ENCODE measurements at places on chromosomes 3 and 15. TPM values are rescaled to one million over a fixed set of nuclear protein-coding genes. Genes with fewer than 3 reads are reported as not detected.
A peak's percentile ranks its signal among the peaks of the same experiment; 100 is the strongest.

DNA sequence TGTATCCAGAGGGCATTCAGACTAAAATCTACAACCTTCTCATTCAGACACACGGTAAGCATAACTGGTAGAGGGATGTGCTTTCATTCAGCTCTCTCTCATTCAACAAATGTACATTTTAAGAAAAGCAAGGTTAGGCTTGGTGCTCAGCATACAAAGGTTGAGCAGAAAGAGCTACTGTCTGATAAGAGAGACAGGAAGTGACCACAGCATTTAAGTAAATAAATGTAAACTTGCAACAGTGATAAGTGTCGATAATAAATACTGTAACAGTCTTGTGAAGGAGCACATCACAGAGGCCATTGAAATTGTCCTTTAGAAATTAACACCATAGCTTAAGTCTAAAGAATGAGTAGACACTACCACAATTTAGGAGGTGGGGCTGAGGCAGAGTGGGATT lies 3.4 kb downstream of the CD96 start:
- H3K27me3 ChIP-seq: no peaks in the 10 kb centered on the region
- H3K27ac ChIP-seq: peak overlapping the region; percentile 17
- no peak overlapping the region for H3K4me3 ChIP-seq
- H3K4me1 ChIP-seq: no peaks in the 10 kb centered on the region
- H3K36me3 ChIP-seq: no peaks in the 10 kb centered on the region

- H3K4me3 ChIP-seq: no peak overlapping the region
- DNase-seq: no peak
- no peaks in the 10 kb centered on the region for H3K36me3 ChIP-seq
- no peaks in the 10 kb centered on the region for H3K27me3 ChIP-seq
- no peaks in the 10 kb centered on the region for H3K4me1 ChIP-seq
- no peak overlapping the region for H3K27ac ChIP-seq
Observed at GRCh38 chr3:18723206-18723810, 298.2 kb upstream of the SATB1 start.

GRCh38 chr3:148737104-148737530 lies 39.4 kb downstream of the AGTR1 start:
- H3K4me3 ChIP-seq: no peak overlapping the region
- no peak overlapping the region for H3K27ac ChIP-seq
- no peaks in the 10 kb centered on the region for H3K27me3 ChIP-seq
- H3K4me1 ChIP-seq: no peaks in the 10 kb centered on the region

- H3K27ac ChIP-seq: no peak overlapping the region
- H3K4me3 ChIP-seq: no peak overlapping the region
- H3K36me3 ChIP-seq: no peaks in the 10 kb centered on the region
- no peaks in the 10 kb centered on the region for H3K4me1 ChIP-seq
- no peaks in the 10 kb centered on the region for H3K27me3 ChIP-seq
Observed at GRCh38 chr3:85678713-85679112, 719.9 kb downstream of the CADM2 start.

- H3K4me1 ChIP-seq: peaks cover 3% of the 10 kb centered on the region
- no peak for DNase-seq
- peaks cover 9% of the 10 kb centered on the region for H3K27me3 ChIP-seq
- H3K36me3 ChIP-seq: no peaks in the 10 kb centered on the region
- no peak overlapping the region for H3K27ac ChIP-seq
Observed at GRCh38 chr15:22262613-22263020, 182.3 kb downstream of the OR4M2 start.

DNA sequence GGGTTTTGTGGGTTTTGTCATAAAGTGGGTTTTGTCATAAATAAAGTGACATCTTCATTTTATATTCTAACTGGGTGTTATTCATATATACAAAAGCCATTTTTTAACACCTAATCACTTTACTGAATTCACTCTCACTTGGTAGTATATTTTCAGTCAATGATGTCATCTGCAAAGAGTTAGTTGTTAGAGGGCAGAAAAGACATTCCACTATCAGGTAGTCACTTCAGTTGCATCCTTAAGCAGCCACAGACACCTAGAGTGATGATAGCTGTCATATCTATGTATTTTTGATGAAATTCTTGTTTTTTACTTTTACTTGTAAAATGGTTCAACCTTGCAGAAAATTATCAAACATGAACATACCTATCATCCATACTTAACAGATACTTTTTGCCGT lies 89.0 kb downstream of the DHX36 start:
- H3K4me3 ChIP-seq: no peak overlapping the region
- no peak overlapping the region for H3K27ac ChIP-seq
- no peak for DNase-seq
- H3K36me3 ChIP-seq: no peaks in the 10 kb centered on the region

DNA sequence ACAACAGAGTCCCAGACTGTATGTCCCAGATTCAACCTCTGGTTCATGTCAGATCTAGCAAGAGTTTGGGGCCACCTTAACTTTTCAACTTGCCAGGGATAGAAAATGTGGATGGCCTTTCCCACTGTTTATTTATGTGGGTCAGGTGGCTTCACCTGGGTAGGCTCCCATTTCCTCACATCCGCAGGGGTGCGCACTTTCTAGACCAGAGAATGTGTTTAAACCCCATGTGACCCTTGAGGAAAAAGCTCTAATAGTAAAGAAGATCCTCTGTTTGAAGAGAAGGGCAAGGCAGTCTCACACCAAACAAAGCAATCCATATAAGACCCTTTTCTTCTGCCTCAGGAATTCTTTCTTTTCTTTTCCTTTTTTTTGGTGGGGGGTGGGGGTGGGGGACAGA lies 167.2 kb upstream of the TSC22D2 start:
- no peak overlapping the region for H3K27ac ChIP-seq
- H3K36me3 ChIP-seq: no peaks in the 10 kb centered on the region
- DNase-seq: peak; percentile 40
- H3K27me3 ChIP-seq: no peaks in the 10 kb centered on the region
- H3K4me1 ChIP-seq: no peaks in the 10 kb centered on the region

Gene KIF7
- 1.9 TPM for polyA plus RNA-seq

Gene KLHL25
- 0.04 TPM for polyA plus RNA-seq

DNA sequence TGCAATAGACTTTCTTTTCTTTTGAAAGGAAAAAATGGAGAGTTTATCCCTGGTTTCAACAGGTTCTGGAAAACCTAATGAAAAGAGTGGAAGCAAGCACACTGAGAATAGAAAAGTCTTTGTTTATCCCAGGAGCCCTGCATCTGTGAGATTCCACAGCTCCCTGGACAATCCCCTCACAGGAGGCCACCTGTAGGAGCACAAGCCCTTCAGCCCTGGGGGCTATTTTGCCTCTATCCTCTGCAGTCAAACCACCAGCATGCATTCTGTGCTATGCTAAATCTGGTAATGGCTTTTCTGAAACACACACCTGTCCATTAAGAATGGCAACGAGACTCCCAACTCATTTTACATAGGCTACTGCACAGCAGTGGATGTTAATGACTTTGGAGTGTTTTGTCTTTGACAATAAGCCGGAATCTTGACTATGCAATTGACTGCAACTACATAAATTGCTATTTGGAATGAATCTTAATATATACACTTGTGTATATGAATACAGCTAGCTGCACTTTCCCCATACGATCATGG lies 369.4 kb downstream of the NR2F2 start:
- no peak overlapping the region for H3K27ac ChIP-seq
- no peak for DNase-seq
- no peak overlapping the region for H3K4me3 ChIP-seq

- no peaks in the 10 kb centered on the region for H3K36me3 ChIP-seq
- no peak overlapping the region for H3K4me3 ChIP-seq
- no peaks in the 10 kb centered on the region for H3K27me3 ChIP-seq
- DNase-seq: peak; percentile 47
- no peaks in the 10 kb centered on the region for H3K4me1 ChIP-seq
Observed at GRCh38 chr15:71443538-71443937, 328.3 kb downstream of the THSD4 start.

- no peak for DNase-seq
- 0 out of 2 replicates have a peak, but pooled peaks cover 4% of the 10 kb centered on the region for H3K4me1 ChIP-seq
- no peaks in the 10 kb centered on the region for H3K36me3 ChIP-seq
- no peak overlapping the region for H3K27ac ChIP-seq
Observed at GRCh38 chr3:101171681-101172191, 148.6 kb downstream of the IMPG2 start.

Gene PLA2G4D
- polyA plus RNA-seq: not detected

DNA sequence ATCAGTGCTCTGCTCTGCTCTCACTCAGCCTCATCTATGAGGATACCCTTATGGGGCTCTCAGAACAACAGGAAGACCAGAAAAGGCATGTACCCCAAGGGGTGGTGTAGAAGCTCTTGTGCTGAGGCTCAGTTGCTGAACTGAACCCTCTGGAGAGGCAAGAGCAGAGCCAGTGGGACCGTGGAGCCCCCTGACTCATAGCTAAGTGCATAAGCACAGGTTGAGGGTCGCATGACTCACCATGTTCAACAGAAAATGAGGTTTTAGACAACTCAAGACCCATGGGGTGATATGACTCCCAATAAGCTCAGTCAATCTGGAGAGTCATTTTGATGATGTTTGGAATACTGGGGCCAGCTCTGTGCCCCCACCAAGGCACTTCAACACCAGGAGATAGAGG lies 37.3 kb downstream of the CRYGS start:
- peaks cover 16% of the 10 kb centered on the region for H3K27me3 ChIP-seq
- no peak overlapping the region for H3K27ac ChIP-seq
- no peak overlapping the region for H3K4me3 ChIP-seq
- no peaks in the 10 kb centered on the region for H3K36me3 ChIP-seq
- DNase-seq: no peak
